Upper lobe of right lung (tissue), 1 donor: ENCODE measurements at places on chromosomes 1 and 21. TPM values are rescaled to one million over a fixed set of nuclear protein-coding genes. Genes with fewer than 3 reads are reported as not detected.

- no peak for DNase-seq
Observed at GRCh38 chr1:236636017-236636416, 31.7 kb upstream of the HEATR1 start.

KCNE2 gene
- total RNA-seq, result 0.52 TPM

DNA sequence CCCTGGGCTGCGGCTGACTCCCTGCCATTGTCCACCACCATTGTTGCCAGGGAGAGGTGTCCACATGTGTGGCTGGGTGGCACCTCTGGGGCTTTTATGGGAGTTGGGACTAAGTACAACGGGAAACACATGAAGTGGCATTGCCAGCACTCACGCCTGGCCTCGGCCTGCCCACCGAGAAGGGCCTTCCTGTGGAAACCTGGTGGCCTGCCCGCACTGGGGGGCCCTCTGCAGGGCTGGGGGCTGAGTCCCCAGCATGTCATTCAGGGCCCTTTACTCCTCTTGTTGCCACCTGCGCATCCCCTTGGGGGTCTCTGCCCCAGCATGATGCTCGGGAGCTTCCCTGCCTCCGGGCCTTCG is 35.5 kb upstream of the RUNX3 start:
- no peak for DNase-seq

DNA sequence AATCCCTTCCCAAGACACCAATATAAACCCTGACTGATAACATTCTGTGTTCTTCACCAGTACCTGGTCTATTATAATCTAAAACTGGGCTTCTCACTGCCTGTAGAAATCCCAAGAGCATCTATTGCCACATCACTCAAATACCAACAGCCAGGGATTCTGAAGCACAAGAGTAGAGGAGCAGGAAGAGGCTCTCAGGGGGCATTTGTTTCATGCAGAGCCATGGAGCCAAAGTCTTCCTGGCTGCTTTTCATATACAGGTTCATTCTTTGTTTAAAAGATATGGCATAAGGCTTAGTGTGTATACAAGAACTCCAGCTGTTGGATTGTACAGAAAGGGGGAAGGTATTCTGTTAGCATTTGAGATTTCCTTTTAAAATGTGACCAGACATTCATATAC is 38.2 kb upstream of the USH2A start:
- no peak for DNase-seq

ELOVL1 gene
- 98.9 TPM for total RNA-seq

GRHL3 gene
- total RNA-seq, result 0.55 TPM

- peak; percentile 87 for DNase-seq
Observed at GRCh38 chr1:54121482-54122134, 31.2 kb downstream of the CDCP2 start.

GON4L gene
- 49.5 TPM for total RNA-seq

DNA sequence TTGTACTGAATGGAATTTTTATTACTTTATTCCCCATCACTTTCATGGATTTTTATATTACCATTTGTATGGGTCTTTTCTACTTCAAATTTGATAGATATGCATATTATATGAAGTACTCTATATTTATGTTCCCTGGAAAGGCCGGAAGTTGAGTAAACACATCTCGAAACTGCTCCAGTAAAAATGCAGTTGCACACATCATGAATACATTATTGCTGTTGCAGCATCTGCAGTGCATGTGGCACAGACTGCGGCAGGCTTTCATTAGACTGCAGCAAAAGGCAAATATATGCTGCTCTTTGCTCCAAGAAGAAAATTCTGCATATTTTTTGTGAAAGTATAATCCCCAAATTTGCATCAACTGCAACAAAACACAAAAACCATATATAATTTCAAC is 48.7 kb upstream of the LRRC7 start:
- DNase-seq, result no peak
